Stimulated activated CD8-positive, alpha-beta memory T cell treated with anti-CD3 and anti-CD28 coated beads, Interleukin-15, amount 100 ng/mL, for 1 hour (primary cell): ENCODE measurements at places on chromosomes 13 and 19.
A peak's percentile ranks its signal among the peaks of the same experiment; 100 is the strongest.

DNA sequence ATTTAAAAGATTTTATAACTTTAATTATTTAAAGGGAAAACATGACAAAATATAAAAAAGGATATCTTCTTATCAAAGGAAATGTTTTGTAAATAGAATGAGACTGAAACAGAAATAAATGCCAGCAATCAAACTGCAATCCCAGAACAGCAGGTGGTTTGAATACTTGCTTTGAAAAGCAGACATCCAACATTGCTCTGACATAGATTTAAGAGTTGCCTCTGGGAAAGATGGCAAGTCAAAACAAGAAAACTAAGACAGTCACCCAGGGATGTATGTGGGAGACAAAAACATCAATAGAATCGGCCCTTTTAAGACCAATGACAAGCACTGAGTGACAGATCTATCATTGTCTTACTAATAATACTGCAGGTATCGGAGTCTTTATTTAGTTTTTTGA lies 789.7 kb upstream of the GPC6 start:
- DNase-seq: no peak

- DNase-seq: peak; percentile 30
Observed at GRCh38 chr13:26482451-26483197, 74.9 kb upstream of the WASF3 start.

DNA sequence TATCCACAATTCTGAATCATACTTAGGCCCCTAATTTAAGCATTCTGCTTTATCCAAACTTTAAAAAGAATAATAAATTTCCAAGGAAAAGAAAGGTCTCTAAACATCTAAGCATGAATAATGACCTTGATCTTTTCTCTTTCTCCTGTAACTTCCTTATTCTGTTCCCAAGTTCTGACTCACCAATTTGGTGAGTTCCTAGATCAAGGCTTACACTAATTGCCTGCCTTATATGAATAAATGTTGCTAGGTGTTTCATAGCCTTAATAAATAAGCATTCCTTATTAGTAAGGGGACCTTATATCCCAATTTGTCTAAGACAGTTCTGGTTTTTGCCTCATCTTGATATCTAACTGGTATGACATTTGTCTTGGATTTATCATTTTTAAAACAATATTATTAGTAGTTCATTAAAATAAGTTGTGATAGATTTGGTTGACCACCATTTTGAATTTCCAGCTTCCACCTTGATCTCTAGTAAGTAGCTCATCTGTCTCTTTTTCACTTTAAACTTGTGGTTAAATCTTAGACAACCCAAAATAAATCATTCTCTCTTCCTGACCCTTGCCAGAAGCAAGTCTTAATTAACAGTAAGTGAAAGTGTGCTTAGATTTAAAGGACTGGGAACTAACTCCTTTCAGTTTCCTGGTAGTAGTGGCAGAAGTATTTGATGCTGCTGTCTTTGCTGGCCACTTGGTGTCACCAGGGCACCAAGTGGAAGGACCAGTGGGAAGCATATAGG lies 121.2 kb upstream of the MLNR start:
- DNase-seq: no peak

DNA sequence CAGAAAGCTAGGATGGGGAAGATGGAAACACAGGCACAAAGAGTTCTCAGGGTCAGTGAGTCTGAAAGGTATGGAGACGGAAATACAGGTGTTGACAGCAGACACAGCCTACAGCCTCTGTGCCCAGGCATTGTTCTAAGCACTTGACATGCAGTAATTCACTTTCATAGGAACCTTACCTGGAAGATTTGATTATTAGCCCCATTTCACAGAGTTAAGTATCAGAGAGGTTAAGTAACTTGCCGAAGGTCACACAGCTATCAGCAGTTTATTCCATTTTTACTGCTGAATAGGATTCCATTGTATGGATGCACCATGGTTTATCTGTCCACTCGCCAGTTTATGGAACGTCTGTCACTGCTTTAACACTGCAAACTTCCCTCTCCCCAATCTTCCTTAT lies 13.2 kb downstream of the KLK4 start:
- DNase-seq: no peak

GRCh38 chr19:20289186-20289585 lies 122.2 kb downstream of the ZNF486 start:
- no peak for DNase-seq

GRCh38 chr19:10389863-10390262 lies 9.5 kb upstream of the TYK2 start:
- DNase-seq: no peak

- no peak for DNase-seq
Observed at GRCh38 chr19:6971366-6971765, 49.9 kb downstream of the MBD3L2B start.

DNA sequence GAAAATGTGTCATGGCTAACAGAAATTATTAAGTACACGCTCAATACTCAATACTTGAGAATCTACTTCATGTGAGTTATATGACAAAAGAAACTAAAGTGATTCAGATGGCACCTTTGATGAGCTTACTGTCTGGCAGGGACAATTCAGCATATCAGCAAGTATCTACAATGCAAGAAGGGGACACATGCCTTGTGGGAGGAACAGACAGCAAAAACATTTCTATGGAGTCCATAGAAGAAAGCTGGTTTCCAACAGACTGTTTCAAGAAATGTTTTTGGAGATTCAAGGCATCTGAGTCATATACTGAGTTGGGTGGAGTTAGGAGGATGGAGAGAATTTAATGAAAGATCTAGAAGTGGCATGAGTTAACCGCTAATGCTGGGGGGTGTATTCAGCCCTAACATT lies 54.7 kb downstream of the MBNL2 start:
- no peak for DNase-seq

DNA sequence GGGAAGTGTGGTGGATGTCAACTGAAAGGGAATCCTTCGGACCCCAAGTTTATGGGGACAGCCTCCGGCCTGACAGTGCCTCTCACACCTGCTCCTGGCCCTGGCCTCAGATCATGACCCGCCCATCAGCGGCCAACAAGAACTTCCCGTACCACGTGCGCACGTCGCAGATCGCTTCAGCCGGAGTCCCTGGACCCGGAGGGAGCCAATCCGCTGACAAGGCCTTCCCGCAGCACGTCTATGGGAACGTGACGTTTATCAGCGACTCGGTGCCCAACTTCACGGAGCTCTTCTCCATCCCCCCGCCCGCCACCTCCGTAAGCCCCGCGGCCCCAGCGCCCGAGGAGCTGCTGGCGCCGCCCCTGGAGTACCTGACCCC lies 2.0 kb upstream of the MEGF8 start:
- no peak for DNase-seq

DNA sequence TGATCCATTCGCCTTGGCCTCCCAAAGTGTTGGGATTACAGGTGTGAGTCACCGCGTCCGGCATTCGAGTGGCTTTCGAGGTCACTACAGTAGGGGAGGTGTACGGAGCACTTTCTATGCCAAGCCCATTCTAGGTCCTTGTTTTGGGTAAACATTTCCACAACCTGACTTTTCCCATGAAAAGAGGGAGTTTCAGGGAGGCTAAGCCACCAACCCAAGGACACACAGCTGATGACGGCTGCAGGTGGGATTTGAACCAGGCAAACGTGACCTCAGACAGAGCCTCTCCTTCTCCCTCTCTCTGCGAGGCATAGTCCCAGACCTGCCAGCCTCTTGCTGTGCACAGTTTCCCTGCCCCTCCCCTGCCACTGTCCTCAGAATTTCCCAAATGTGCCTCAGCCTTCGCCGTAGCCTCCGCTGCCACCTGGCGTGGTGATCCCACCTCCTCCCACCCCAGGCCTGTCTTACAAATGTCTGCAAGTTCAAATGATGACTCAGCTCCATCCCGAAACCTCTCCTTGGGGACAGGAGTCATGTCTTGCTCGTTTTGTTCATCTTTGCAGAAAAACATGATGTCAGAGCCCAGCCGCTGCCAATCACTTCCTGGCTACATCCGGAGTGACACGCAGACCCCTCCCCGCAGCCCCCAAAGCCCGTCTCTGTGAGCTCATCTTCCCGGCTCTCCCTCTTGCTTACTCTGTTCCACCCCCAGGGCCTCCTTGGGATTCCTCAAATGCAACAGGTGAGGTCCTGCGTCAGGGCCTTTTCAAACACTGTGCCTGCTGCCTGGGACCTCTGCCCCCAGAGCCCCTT lies 6.6 kb upstream of the GADD45B start:
- no peak for DNase-seq

GRCh38 chr13:34867590-34867989 lies 74.5 kb upstream of the NBEA start:
- DNase-seq: no peak

DNA sequence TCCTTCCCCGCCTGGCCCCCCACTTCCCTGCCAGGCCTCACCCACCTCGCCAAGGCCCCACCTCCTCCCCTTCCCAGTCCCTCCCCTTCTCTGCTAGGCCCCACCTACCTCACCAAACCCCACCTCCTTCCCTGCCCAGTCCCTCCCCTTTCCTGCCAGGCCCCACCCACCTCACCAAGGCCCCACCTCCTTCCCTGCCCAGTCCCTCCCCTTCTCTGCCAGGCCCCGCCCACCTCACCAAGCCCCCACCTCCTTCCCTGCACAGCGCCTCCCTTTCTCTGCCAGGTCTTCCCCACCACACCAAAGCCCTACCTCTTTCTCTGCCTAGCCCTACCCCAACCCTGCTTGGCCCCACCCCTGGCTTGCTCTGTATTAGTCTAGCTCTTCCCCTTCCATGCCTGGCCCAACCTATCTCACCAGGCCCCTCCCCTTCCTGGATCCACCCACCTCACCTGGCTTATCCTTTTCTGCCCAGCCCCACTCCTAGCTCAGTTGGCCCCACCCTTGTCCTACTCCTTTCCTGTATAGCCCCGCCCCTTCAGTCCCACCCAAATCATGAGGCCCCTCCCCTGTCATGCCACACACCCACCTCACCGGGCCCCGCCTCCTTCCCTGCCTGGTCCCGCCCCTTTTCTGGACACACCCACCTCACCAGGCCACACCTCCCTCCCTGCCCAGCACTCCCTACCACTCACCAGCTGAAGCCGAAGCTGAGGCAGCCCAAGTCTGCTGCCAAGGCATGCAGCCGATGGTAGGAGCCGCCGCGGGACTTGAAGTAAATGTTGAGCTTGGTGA lies 16.2 kb downstream of the CERS1 start:
- DNase-seq: no peak

GRCh38 chr13:102035969-102036368 lies 365.9 kb downstream of the FGF14 start:
- no peak for DNase-seq

DNA sequence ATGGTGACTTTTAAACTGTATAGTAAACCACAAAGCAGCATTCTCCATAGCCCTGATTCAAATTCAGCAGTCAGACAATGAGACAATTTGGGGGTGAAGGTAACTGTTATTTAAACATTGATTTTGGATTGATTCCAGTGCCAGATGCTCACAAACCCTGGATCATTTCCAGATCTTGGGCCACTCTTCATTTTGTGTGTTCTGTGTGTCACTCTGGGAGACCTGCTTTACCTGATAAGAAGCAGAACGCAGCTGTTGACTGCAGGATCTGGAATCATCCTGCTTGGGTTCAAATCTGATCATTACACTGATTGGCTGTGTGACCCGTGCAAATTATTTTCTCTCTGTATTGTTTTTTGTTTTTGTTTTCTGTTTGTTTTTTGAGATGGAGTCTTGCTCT lies 4.0 kb upstream of the PCDH8 start:
- DNase-seq: no peak

- DNase-seq: no peak
Observed at GRCh38 chr19:51311351-51312257, at the start of gene IGLON5. TSS of gene IGLON5 (plus strand) at chr19:51311644. CDS start at chr19:51311848, 204 bp downstream.
